ENCODE measurements at places on chromosomes 4 and X.
A peak's percentile ranks its signal among the peaks of the same experiment; 100 is the strongest.

- no peak for DNase-seq
Observed at GRCh38 chrX:139178980-139179379, 351.6 kb upstream of the F9 start.

GRCh38 chr4:97134456-97134855 is 1008.8 kb downstream of the STPG2 start:
- DNase-seq = no peak

- no peak for DNase-seq
Observed at GRCh38 chr4:162661913-162662312, 498.1 kb upstream of the FSTL5 start.

DNA sequence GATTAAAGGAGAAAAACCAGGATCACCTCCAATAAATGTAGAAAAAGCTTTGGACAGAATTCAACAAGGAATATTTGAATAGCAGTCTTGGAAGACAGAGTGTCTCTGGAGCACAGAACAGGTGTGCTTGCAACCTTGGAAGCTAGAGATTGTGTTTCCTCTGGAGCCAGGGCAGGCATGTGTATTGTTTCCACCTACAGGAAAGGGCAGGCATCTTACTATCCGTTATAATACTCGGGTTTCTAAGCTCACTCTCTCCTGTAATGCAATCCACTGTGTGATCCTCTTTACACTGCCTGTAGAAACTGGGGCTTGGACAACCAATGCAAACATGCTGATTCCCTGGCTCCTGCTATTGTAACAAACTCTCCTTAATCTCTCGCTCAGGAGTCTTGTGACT is 14.4 kb downstream of the CCDC110 start:
- DNase-seq = no peak

- DNase-seq = no peak
Observed at GRCh38 chrX:44989995-44990770, 117.2 kb downstream of the KDM6A start.

DNA sequence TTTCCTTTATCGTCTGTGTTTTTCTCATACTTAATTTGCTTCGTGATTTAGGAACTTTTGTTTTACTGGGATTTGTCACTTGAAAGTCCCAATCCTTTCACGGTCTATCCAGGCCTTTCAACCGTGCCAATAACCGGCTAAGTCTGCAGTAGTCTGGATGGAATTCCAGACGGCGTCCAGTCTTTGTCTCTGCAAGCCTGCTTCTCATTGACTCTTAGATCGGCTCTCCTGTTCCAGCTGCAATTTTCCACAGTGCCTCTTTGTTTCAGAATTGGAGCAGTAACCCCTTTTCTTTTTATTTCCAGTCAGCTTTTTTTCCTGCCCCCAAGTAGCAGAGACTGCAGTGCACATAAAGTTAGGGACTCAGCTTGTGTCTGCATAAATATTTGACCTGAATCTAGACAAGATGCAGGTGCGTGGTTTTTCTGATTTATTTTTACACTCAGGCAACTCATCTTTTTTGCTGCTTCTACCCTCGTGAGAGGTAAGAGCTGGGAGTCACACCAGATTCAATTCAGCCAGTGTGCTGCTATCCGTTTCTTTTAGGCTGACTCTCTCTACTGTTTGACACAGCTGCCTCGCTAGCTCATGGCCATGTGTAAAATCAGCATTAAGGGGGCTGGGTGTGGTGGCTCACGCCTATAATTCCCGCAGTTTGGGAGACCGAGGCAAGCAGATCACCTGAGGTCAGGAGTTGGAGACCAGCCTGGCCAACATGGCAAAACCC is 37.4 kb upstream of the DHRSX start:
- no peak for DNase-seq

DNA sequence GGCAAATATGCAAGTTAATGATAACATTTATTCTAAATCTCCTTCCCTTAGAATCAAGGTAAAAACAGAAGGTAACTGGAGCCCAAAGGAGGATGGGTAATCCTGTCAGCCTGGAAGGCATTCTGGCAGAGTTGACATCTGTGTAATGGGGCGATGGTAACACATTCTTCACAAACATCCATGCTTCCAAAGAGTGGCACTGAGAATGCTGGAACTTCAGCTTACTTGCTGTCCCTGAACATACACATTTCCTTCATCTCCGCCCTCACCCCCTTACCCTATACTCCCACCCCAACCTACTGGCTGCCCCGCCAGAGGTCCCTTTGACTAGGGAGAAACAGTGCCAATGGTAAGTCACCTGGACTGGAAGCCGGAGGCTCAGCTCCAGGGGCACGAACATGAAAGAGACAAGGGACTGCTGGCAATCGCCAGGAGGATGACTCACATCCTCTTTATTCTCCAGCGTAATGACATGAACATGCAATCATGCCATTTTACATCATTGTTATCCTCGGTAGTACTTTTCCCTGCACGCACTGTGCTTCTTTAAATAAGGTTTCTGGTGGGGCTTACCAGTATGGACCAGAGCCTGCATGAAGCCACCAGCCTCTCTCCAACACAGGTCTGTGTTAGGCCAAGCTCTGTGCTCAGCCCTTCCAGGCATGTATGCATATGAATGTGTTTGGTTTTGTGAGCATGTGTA is 694.2 kb upstream of the TENM3 start:
- peak; percentile 50 for DNase-seq

DNA sequence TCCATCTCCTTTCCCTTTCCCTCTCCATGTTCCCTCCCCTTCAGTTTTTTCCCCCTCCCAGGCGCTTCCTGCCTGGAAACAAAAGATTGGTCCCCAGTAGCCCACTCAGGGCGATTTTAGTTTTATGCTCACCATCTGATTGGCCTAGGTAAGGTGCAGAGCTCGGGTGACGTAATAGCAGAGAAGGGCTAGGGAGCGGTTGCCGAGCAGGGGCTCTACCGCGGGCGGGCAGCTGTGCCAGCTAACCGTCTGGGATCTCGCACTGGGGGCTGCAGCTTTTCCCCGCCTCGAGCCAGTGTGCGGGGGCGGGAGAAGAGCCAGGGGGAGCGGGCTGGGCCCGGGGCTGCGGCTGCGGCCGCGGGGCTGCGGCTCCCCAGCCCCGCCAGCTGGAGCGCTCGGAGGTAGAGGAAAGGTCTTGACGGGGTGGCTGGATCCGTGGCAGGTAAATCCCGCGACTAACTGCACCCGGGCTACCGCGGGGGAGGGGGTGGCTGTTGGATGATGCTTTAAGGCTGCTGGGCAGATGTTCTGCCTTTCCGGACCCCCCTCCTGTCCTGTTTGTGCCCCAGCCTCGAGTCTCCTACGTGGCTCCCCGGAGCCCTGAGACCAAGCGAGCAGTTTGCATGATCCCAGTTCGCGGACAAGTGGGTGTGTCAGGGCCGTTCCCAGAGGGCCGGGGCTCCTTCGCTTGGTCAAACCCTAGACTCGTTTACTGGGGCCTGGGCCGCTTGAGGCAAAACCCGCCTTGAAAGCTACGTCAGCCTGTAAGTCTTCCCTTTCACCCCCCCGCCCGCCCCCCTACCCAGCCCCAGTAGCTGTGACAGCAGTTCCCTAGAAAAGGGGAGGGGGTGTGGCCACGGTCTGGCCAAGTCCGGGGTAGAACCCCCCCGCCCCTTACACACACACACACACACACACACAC is at the start of gene PAK3:
Gene PAK3 (plus strand): TSS at position 218 of the 922 bp plus-strand sequence. CDS start 26,913 bp downstream, outside the sequence.
- DNase-seq = no peak

DNA sequence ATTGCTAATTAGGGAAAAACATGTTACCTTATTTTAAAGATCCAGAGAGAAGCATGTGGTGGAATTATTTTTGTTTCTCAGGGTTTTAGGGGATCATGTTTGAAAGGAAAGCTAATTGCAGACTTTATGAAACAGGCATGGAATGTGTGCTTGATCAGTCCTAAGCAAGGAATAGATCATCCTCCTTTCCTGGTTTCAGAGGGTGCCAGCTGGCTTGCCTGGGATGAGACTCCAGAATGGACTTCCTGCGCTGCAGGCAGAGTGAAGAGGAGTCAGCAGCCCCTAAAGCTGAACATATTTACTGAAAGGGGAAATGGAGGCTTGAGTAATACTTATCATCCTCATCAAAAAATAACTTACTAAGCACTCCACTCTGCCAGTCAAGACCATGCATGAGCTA is 13.3 kb downstream of the FGF5 start:
- DNase-seq = no peak

GRCh38 chrX:130184857-130185256 is 13.1 kb downstream of the RAB33A start:
- no peak for DNase-seq

GRCh38 chr4:160956875-160957274 is 1206.9 kb downstream of the FSTL5 start:
- DNase-seq = no peak

DNA sequence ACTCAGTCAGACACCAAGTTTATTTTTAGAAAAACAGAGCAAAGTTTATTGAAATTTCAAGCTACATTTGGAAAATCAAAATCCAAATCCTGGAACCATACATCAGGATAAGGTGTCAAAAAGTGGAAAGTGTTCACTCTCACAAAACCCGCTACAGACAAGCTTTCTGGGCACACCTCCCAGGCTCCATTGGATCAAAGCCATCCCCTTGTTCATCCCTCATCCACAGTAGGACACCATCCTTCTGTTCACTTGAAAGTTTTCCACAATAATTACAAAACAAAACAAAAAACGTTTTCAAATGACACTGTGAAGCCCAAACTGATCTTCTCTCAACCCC is 62.4 kb downstream of the TSC22D3 start:
- no peak for DNase-seq

GRCh38 chr4:78711676-78712075 is 64.5 kb upstream of the BMP2K start:
- no peak for DNase-seq

DNA sequence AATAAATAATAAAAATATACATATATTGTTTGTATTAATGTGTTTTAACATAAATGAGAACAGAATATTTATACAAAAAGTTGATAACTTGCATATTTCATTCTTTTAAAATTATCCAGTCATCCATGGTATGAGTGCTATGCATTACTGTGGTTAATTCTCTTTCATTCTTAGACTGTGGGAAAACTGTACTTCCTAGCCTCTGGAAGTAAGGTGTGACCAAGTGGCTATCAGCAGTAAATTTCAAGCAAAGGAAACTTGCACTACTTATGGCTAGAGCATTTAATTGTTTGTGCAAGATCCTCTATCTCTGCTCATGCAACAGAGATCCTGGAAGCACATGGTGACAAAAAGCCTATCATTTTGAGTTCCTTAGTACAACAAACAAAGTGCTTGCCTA is 1054.5 kb upstream of the PABPC4L start:
- DNase-seq = no peak

DNA sequence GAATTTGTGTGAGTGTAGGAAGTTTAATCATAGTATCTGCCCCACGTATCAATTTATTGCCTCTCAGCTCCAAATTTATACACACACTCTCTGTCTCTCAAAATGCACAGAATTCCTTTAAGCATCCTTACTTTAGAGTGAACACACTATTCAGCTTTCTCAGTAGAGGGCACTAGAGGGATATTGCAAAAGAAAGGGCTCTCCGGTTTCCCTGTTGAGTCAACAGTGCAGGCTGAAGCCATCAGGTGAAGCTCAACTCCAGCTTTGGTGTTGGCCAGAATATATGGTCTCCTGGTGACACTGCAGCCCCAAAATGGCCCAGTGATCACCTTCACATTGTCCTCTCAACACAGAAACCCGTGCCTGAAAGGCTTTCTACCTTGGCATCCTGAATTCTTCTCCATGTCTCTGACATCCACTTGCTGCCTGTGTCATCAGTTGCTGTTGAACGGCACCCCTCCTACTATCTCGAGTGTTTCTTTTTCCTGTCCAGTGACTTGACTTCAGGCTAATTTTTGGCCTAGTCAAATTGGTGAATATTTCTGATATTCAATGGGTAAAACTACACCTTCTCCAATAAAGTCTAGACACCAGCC is 670.5 kb downstream of the GABRG1 start:
- no peak for DNase-seq

GRCh38 chr4:177033135-177033534 is 240.4 kb upstream of the VEGFC start:
- DNase-seq = no peak

DNA sequence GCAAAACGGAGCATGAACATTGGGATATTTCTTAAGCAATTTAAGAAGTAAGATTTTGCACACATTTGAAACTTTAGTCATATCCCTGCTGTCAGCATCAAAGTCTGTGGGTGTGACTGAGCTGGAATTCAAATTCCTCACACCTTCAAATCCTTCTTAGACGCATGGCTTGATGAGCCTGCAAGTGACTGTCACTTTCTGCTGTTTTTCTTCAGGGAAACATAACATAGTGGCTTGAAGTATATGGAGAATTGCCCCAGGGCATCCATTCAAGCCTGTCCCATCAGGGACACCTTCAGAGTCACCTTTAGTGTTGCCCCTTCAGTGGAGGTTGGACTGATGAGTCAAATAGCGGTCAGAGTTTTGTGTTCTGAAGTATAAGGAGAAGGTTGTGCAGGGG is 17.4 kb downstream of the FHDC1 start:
- no peak for DNase-seq
